ENCODE measurements at places on chromosomes 13 and 19. TPM values are rescaled to one million over a fixed set of nuclear protein-coding genes. Genes with fewer than 3 reads are reported as not detected.

GRCh38 chr13:102020611-102021216 lies 381.1 kb downstream of the FGF14 start:
- H3K4me1 ChIP-seq = no peaks in the 10 kb centered on the region
- DNase-seq = no peak
- no peak overlapping the region for H3K27ac ChIP-seq
- no peaks in the 10 kb centered on the region for H3K36me3 ChIP-seq
- H3K27me3 ChIP-seq = no peaks in the 10 kb centered on the region
- no peak overlapping the region for H3K4me3 ChIP-seq

Gene PRRG2
- total RNA-seq = 18.9 TPM

DNA sequence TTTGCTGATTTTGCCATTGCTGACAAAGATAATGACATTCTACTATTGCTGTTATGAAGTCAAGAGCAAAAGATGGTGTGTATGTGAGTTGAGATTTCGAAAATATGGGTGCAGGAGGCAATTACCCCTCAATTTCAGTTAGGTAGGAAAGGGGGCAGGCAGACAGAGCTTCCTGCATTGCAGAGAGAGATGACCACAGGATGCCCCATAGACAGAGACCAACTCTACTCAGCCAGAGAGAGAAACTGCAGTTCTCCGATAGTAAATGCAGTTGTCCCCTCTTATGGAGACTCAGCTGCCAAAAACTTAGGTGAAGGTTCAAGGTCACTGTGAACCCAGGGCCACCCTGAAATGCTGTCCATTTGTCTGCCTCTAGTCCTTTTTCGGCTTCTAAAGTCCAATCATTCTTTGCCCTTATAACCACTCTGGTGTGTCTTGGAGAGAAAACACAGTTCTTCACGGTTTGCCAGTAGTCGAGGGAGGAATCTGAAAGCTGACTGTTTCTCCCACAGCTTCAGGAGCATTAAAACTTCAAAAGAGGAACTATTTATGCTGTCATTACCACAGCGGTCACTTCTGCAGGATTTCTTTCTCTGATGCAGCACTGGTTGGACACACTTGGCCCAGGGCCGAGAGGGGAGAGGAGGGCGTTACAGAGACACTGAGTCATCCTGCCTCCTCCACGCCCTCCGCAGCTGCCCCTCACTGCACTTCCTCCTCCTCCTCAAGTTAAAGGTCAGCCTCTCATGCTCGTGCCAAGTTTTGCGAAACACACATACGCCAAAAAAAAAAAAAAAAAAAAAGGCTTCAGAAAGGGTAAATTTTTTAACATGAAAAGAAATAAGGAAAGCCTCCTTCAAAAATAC lies 264.3 kb downstream of the FOXO1 start:
- H3K4me1 ChIP-seq = peaks cover 20% of the 10 kb centered on the region
- H3K4me3 ChIP-seq = no peak overlapping the region
- H3K36me3 ChIP-seq = no peaks in the 10 kb centered on the region
- no peaks in the 10 kb centered on the region for H3K27me3 ChIP-seq

- no peak for DNase-seq
- H3K36me3 ChIP-seq = no peaks in the 10 kb centered on the region
- no peaks in the 10 kb centered on the region for H3K27me3 ChIP-seq
Measured at GRCh38 chr13:65679240-65679639, 1550.9 kb downstream of the PCDH9 start.

- H3K27me3 ChIP-seq = no peaks in the 10 kb centered on the region
- peaks cover 39% of the 10 kb centered on the region for H3K36me3 ChIP-seq
- no peaks in the 10 kb centered on the region for H3K4me1 ChIP-seq
- H3K4me3 ChIP-seq = no peak overlapping the region
- no peak for DNase-seq
Measured at GRCh38 chr19:1058112-1058511, 8.9 kb upstream of the ARHGAP45 start.

Gene C13orf42
- total RNA-seq = not detected

Gene FPR3
- total RNA-seq = 1.9 TPM

GRCh38 chr19:32651729-32652140 lies 23.2 kb downstream of the ANKRD27 start:
- H3K36me3 ChIP-seq = peaks cover 67% of the 10 kb centered on the region
- peaks cover 2% of the 10 kb centered on the region for H3K4me1 ChIP-seq
- DNase-seq = no peak
- H3K4me3 ChIP-seq = no peak overlapping the region
- no peaks in the 10 kb centered on the region for H3K27me3 ChIP-seq

Gene C2CD4C
- total RNA-seq = 0.49 TPM
